Left cardiac atrium (tissue), 4 donors: ENCODE measurements at places on chromosomes 7 and 10. TPM values are rescaled to one million over a fixed set of nuclear protein-coding genes. Genes with fewer than 3 reads are reported as not detected.

Gene SEPHS1
- 31.3 TPM for total RNA-seq

Gene CCDC136
- total RNA-seq, result 2.9 TPM

GRCh38 chr7:18780266-18780665, 284.7 kb downstream of the HDAC9 start:
- DNase-seq, result no peak

DNA sequence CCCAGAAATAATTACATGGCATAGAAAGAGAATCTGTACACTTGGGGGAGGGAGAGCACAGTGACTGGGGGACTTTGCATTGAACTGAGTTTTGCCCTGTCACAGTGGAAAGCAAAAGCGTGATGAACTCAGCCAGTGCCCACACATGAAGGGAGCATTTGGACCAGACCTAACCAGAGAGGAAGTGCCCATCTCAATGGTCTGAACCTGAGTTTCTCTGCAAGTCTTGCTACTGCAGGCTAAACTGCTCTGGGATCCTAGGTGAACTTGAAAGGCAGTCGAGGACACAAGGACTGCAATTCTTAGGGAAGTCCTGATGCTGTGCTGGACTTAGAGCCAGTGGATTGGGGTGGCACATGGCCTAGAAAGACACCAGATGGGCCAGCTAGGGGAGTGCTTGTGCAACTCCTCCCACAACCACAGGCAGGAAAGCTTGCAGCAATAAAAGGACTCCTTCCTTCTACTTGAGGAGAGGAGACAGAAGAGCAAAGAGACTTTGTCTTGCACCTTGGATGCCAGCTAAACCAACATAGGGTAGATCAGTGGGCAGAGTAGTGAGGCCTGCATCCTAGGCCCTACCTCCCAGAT, 259.0 kb downstream of the GRM8 start:
- no peak for DNase-seq

GRCh38 chr10:71213761-71214440, 1.5 kb downstream of the UNC5B start:
- no peak for DNase-seq
